ENCODE measurements at places on chromosomes 12 and 14. TPM values are rescaled to one million over a fixed set of nuclear protein-coding genes. Genes with fewer than 3 reads are reported as not detected.
A peak's percentile ranks its signal among the peaks of the same experiment; 100 is the strongest.

DNA sequence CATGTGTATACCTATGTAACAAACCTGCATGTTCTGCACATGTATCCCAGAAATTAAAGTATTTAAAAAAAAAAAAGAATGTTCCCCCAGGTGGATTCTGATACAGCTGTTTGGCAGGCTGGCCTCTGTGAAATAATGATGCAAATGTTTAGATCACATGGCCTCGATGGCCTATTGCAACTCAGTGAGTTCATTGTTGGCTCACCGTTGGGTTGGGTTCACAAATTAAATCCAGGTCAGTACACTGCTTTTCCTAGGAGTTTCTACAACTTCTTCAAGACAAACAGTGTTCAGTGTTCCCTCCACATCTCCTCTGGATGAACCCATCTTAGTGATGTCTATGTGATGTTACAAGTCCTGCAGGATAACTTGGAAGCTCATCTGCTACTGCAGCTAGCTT is 58.3 kb upstream of the STXBP6 start:
- DNase-seq: no peak

- DNase-seq: no peak
Observed at GRCh38 chr12:7203109-7203508, 13.6 kb downstream of the PEX5 start.

GRCh38 chr12:28463396-28463795 is 273.1 kb downstream of the CCDC91 start:
- DNase-seq: no peak

DNA sequence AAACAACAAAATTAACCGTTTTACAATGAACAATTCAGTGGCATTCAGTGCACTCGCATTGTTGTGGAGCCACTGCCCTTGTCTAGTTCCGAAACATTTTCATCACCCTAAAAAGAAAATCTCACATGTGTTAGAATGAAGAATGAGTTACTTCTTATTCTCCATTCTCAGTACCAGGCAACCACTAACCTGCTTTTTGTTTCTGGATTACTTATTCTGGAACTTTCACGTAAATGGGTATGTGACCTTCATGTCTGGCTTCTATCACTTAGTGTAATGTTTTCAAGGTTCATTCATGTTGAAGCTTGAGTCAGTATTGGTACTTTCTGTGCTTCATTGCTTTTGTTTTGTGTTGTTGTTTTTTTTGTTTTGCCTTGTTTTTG is 15.6 kb downstream of the RCOR1 start:
- DNase-seq: no peak

The ACTR6 gene
- 8.2 TPM for total RNA-seq

- DNase-seq: peak; percentile 91
Observed at GRCh38 chr14:55807053-55807880, 227.3 kb downstream of the KTN1 start.

Measured in pancreas (tissue), 10 donors.